ENCODE measurements at places on chromosomes 11 and 22. TPM values are rescaled to one million over a fixed set of nuclear protein-coding genes. Genes with fewer than 3 reads are reported as not detected.

OR52N5 gene
- total RNA-seq = not detected

GRCh38 chr22:48357196-48357595 is 1470.5 kb downstream of the BRD1 start:
- DNase-seq = no peak

FAM111B gene
- total RNA-seq = 18.0 TPM

GRCh38 chr11:132680584-132680983 is 851.7 kb downstream of the OPCML start:
- no peak for DNase-seq

BIRC2 gene
- 71.0 TPM for total RNA-seq

TH gene
- not detected for total RNA-seq

DNA sequence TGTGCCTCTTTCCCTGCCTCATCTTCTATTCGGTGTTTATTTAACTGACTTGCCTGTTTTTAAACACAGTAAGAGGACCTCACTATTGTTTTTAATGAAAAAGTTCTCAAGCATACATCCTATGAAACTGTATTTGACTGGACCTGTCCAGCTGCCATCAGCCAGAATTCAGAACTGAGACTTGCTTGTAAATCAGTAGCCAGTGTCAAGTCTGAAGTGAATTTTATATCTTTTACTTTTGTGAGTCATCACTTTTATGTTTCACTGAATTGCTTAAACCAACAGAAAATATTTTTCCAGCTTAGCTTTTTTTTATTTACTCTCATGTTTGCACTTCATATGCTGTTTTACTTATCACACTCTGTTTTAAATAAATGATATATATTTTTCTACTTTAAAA is 88.3 kb downstream of the LUZP2 start:
- no peak for DNase-seq

DNA sequence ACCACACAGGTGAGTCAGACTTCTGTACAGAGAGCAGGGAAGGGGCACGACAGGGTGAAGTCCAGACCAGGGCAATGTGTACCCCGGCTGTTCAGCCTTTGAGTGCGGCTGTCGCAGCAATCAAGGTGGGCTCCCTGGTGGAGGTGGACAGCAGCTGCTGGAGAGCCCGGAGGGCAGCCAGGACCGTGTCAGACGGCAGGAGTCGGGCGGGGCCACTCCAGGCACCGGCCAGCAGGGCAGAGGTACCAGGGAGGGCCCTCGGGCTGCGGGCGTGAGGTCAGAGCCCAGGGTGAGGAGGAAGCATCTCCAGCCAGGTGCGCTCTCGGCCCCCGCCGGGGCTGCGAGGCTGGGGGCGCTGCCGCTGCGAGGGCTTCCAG is 802 bp upstream of the PIM3 start:
- DNase-seq = no peak

- DNase-seq = no peak
These were observed 53.7 kb upstream of the LRRC32 start for GRCh38 chr11:76724171-76724768.

DNA sequence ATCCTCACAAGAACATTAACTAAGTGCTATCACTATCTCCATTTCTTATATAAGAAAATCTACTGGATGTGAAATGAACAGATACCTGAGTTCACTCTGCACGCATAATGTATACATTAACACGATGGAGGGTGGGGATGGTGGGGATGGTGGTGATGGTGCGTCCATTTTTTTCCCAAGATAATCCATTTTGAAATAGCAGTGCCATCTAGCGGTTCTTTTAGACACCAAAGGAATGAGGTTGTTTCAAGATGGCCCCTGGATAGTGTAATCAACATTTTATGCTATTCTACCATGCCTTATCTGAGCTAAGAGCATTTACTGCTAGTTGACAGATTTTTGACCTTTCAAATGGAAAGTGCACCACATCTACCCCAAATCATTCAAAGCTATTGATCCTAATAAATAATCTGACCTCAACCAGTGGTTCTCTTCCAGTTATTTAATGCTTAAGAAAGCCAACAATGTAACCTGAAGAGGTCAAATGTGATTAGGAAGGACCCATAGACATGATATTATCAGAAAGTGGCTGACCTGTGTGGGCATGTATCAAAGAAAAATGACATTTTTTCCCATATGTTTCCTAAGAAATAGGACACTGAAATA is 714.7 kb upstream of the TENM4 start:
- no peak for DNase-seq

SCN4B gene
- total RNA-seq = 0.21 TPM

DNA sequence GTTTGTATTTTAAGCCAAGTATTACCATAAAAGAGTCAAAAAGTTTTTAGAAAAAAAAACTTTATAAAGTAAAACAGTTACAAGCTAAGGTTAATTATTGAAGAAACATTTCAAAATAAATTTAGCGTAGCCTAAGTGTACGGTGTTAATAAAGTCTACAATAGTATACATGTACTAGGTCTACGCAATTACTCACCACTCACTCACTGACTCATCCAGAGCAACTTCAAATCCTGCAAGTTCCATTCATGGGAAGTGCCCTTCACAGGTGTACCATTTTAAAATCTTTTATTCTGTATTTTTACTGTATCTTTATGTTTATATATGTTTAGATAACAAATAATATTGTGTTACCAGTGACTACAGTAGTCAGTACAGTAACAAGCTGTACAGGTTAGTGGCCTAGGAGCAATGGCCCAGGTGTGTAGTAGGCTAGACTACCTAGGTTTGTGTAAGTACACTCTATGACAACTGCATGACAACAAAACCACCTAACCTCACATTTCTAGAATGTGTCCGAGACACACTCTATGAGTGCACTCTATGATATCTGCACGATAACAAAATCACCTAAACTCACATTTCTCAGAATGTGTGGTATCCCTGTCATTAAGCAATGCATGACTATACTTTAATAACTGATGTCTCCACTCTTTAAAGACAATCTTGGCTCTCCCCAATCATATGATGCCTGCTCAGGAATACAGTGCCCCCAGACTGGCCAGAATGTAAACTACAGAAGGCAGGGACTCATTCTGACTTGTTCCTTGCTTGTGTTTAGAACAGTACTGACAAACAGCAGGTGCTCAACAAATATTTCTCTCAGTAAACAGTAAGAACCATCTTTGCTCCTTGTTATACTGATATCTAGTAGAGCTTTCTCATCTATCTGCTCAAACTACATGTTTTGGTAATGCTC is 21.2 kb downstream of the KMT5B start:
- no peak for DNase-seq

All from pulmonary artery endothelial cell (primary cell).